ENCODE measurements at places on chromosomes 7 and 10. TPM values are rescaled to one million over a fixed set of nuclear protein-coding genes. Genes with fewer than 3 reads are reported as not detected.

Gene CBX3
- 134 TPM for total RNA-seq

Gene SFTPD
- not detected for total RNA-seq

Gene SORCS3
- not detected for total RNA-seq

Gene HMX3
- not detected for total RNA-seq

Gene RPEL1
- total RNA-seq: 0.43 TPM

Gene PBLD
- total RNA-seq: 7.1 TPM

Gene SCART1
- 4.2 TPM for total RNA-seq

Gene PDE1C
- 4.7 TPM for total RNA-seq

Gene SH2D4B
- not detected for total RNA-seq

Gene CYP2C8
- not detected for total RNA-seq

Gene GIMAP4
- not detected for total RNA-seq

Gene COBL
- not detected for total RNA-seq

Gene ZPBP
- not detected for total RNA-seq

Data from fibroblast of villous mesenchyme (primary cell).